Fibroblast of gingiva (primary cell): ENCODE measurements at places on chromosomes 1 and 21.

DNA sequence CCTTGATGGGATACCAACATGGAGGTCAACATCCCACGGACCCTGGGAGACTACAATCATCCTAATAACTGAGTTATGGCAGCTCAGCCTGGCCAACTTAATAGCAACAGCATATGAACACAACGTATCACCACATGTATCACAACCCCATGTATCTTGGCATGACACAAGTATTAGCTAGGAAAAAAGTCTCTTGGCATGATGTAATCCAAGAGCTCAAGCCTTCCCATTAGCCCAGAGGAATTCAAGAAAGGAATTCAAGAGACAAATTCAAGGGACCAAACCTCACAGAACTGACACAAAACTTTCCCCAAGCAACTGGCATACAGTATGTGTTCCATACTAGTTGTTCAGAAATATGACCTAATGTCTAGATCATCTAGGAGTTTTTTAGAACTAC lies 100.9 kb upstream of the HMGB4 start:
- no peak for DNase-seq

GRCh38 chr1:55536545-55536865 lies 321.3 kb upstream of the USP24 start:
- DNase-seq: no peak

- peak; percentile 68 for DNase-seq
These were observed 5.6 kb downstream of the OSBPL9 start for GRCh38 chr1:51622455-51622913.

DNA sequence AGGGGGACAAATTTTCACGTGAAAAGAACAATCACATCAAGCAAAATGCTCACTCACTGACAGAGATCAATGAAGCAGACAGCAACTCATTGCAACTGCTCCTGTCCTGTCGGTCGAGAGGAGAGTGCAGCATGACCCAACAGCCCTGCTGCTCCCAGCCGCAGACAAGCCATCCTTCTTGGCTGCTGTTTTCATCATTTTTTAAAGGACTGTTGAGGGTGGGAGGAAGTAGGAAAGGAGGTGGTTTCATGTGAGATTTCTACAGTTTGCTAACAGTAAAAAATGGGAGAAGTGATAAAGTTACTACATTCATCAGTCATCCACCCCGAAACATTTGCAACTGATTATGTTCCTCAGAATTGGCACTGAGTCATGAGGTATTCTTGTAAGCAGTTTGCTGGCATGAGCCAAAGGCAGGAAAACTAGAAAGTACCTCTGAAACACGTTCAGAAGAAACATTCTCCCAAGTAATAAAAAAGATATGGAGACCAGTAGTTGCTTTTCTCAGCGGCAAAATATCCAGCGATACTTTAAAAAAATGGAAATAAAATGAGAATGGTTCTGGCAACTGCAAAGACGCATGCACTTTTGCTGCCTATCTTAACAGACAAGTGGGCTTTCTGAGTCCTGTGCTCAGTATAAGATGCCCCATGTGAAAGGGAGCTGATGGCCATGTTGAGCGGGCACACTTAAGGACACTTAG lies 72.0 kb upstream of the CLDN14 start:
- peak; percentile 64 for DNase-seq

- no peak for DNase-seq
These were observed 187.7 kb upstream of the LMO4 start for GRCh38 chr1:87140831-87141540.

- DNase-seq: no peak
These were observed 28.1 kb upstream of the ZYG11A start for GRCh38 chr1:52814465-52814864.

DNA sequence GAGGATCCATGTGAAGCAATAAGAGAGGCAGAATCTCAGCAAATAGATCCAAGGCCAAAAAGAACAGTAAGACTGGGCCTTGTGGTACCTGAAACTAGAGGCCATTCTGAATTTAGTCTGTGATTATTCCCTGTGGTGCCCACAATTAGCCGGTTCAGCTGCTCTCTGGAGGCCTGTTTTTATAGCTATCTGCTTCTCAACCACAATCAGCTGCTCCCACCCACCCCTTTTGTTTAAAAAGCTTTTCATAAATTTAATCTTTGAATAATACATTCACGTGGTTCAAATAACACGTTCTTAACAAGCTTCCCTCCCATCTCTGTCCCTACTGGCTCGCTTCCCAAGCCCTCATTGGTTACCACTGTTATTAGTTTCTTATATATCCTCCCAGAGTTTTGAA lies 18.0 kb downstream of the UBE2T start:
- DNase-seq: no peak

GRCh38 chr1:38094711-38095290 lies 48.2 kb upstream of the POU3F1 start:
- DNase-seq: no peak

GRCh38 chr1:193185211-193185610 lies 1.2 kb downstream of the B3GALT2 start:
- no peak for DNase-seq

GRCh38 chr1:163395790-163396189 lies 74.0 kb downstream of the NUF2 start:
- no peak for DNase-seq

DNA sequence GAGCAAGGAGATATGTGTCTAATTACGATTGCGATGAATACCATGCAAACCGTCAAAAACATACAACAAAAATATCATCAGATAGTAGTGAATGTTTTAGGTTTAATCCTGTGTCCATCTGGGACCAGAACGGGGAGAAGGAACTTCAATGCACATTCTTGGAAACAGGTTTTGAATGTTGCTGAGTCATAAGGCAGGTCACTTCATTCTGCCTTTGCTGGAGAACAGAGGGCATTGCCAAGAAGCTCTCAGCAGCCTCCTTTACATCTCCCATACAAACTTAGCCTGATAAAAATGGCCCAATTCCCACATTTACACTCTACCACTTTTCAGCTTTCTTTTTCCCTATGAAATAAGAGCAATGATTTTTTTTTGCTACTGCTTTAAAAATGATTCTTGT lies 78.0 kb upstream of the KCNJ6 start:
- DNase-seq: no peak

DNA sequence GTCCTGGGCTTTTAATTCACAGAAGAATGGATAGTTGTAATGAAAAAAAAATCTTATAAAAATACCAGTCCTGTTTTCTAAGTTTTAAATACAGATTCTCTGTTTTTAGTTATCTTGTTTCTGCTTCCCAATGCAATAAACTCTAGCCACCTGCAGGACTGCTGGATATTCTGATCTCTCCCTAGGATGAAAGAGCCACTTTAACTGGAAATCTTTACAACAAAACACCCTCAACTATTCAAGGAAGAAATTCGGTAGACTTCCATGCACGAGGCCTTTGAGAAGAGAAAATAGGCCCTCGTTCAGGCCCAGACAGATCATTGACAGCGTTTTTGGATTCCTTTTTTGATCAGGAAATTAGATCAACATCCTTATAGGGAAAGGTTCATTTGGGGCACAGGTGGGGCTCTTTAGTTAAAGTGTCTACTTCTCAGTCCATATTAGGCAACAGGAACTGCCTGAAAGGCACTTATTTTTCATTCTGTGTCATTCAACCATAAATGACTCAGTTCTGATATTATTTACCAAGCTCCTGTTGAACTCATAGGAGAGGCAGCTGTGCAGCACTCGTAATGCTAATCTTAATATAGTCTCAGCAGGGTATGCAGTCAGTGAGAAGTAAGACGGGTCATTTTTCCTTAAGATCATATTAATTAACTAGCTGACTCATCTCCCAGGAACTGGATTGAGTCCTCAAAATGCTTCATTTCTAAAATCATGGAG lies 71.1 kb upstream of the ERRFI1 start:
- DNase-seq: peak; percentile 85

DNA sequence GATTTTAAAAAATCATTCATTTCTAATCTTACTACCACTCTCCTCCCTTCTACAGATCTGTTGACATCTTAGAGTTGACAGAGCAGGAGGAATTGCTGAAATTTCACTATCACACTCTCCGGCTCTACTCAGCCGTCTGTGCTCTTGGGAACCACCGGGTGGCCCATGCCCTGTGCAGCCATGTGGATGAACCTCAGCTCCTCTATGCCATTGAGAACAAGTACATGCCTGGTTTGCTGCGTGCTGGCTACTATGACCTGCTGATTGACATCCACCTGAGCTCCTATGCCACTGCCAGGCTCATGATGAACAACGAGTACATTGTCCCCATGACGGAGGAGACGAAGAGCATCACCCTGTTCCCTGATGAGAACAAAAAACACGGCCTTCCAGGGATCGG lies 276.7 kb downstream of the ZP4 start:
- no peak for DNase-seq

DNA sequence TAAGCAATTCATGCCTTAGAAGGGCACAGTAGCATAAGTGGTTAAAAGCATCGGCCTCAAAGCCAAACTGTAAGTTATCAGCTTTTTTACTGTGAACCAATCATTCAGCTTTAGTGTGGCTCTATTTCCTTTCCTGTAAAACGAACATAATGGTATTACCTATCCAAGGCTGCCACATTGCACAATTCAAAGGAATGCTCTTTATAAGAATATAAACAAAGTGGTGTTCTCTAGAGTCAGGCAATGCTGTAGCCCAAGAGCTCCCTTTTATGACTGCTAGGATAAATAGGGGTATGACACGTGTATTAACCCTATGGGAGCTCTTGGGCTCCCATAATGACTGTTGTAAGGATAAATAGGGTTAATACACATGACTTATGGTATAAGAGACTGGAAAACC lies 25.4 kb downstream of the INTS7 start:
- no peak for DNase-seq

DNA sequence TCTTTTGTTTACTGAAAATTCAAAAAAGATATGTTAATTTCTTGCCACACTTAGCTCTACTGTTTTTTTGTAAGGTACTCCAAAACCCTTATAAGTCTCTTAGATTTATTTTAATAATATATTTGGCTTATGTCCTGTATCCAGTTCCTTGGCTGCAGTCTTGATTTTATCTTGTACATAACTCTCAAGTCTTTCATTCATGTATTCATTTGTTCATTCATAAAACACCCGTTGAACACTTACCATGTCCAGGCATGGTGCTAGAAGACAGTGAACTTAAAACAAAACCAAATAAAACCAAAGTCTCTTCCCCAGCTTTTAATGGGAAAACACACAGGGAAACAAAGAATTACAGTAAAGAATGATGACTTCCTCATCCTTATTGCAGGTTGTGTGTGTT lies 215.8 kb downstream of the FGGY start:
- DNase-seq: no peak

DNA sequence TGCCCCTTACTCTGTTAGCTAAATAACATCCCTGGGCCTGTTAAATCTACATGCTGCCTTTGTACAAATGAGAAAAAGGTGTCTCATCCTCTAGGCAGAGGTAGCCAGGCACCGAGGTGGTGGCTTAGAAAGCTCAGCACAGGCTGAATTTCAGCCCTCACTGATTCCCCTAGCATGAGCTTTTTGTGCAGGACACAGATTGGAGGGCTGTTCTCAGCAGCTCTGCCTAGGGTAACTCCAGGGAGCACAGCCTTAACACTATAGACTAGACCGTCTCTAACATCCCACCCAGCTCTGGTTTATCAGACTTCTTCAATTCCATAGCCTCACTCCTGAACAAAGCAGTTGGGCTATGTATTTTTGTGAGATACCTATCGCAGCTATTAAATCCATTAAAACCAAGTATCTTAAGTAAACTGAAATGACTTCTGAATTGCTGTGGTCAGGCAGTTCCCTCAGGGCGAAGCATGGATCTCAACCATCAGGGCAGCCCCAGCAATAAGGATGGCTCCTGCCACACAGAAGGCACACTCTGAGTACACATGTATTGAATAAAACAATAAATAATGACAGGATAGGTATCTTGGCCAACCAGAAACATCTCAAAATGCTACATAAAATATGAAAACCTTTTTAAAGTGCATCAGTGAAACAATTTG lies 14.8 kb downstream of the S100A6 start:
- DNase-seq: no peak

- no peak for DNase-seq
These were observed 42.7 kb downstream of the EBNA1BP2 start for GRCh38 chr1:43129426-43129825.

- DNase-seq: peak; percentile 79
These were observed 45.7 kb upstream of the TSPAN2 start for GRCh38 chr1:115134850-115135480.
